AG04449 (cell line): ENCODE measurements at places on chromosomes 1 and 21.

DNA sequence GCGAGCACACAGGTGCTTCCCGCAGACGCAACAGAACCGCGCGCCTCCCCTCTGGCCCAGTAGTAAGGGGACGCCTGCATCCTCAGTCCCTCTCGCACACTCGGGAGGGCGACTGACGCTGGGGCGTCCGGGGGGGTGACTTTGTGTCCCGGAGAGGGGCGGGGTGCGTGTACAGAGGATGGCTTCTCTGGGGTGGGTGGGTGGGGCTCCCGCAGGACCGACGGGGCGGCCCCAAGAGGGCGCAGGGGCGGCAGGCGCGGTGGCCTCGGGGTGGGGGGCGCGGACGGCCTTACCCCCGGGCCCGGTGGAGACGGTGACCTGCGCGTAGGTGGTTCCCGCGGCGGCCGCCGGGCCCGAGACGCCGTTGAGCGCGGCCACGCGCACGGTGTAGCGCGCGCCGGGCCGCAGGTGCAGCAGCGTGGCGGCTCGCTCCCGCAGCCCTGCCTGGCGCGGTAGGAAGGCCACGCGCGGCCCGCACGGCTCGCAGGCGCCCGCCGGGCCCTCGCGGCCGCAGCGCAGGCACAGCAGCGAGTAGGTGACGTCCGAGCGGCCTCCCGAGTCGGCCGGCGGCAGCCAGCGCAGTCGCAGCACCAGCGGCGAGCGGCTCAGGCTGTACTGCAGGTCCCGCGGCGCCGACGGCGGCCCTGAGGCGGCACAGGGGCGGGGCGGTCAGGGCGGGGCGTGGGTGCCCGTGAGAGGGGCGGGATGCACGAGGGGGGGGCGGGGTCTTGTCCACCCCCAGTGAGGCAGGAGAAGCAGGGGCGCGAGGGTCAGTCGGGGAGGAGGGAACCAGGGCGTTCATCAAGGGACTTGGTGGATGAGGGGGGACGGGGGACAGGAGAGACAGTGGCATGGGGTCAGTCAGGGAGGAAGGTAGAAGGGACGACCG, 12.1 kb downstream of the EPHA10 start:
- no peak for DNase-seq

DNA sequence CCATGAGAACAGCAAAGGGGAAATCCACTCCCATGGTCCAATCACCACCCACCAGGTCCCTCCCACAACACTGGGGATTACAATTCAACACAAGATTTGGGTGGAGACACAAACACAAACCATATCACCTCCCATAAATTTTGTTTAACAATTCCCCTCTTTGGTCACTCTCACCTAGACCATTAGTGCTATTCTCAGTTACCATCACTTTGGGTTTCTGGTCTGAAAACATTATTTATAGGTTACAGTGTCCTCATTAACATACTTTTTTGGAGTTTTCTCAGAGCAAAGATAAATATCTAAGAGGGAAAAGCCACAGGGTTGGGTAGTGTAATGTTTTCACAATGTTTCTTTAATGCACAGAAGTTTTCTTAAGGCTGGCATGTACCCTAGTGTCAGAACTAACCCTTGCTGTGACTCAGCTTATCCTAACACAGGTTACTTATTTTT, 47.7 kb upstream of the DNAH14 start:
- DNase-seq, result no peak

DNA sequence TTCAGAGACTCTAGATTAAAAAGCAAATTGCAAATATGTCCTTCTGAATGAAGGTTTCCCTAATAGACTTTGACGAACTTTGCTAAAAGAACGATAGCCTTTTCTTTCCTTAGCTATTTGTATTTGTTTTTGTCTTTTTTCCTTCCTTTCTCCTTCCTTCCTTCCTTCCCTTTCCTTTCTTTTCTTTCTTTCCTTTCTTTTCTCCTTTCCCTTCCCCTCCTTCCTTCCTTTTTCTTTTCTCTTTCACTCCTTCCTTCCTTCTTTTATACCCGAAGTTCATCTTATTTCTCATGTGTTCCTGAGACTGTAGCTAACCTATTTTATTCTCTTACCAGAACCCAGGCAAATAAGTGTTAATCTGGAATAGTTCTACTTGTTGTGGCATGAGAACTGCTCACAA, 381.2 kb upstream of the RUNX1 start:
- no peak for DNase-seq

- DNase-seq, result no peak
These were observed 2.4 kb downstream of the CCDC17 start for GRCh38 chr1:45621501-45621836.
